ENCODE measurements at places on chromosomes 12 and 14.

GRCh38 chr14:70130482-70130881, 58.3 kb downstream of the SLC8A3 start:
- no peak for DNase-seq

GRCh38 chr12:92088805-92089204, 56.8 kb downstream of the BTG1 start:
- DNase-seq, result no peak

DNA sequence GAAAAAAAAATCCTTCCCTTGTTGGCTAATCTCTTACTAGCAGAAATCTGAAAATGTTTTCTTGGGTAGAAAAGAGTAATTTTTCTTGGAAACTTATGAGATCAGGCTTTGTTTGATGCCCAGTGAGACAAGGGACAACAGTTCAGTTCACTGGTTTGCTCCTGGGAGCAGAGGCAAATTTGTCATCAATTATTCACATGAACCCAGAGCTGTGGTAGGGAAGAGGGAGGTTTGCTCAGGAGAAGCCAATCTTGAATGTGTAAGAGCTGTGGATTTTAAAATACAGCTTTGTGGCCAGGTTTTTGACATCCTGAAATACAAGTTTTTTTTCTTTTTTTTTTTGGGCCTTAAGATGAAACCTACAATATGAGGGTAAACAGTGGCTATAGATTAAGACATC, 426.6 kb downstream of the ATP23 start:
- DNase-seq, result no peak

DNA sequence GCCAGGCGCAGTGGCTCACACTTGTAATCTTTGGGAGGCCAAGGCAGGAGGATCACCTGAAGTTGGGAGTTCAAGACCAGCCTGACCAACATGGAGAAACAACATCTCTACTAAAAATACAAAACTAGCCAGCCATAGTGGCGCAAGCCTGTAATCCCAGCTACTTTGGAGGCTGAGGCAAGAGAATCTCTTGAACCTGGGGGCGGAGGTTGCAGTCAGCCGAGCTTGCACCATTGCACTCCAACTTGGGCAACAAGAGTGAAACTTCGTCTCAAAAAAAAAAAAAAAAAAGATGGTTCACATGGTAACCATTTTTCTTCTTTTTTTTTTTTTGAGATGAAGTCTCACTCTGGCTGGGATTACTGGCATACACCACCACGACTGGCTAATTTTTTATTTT, 35.3 kb downstream of the SLC2A14 start:
- no peak for DNase-seq

GRCh38 chr12:42725809-42726208, 136.3 kb upstream of the PRICKLE1 start:
- DNase-seq, result no peak

- DNase-seq, result no peak
These were observed 50.1 kb downstream of the FERMT2 start for GRCh38 chr14:52900731-52901130.

- DNase-seq, result no peak
These were observed 177.4 kb downstream of the BTG1 start for GRCh38 chr12:91968076-91968776.

DNA sequence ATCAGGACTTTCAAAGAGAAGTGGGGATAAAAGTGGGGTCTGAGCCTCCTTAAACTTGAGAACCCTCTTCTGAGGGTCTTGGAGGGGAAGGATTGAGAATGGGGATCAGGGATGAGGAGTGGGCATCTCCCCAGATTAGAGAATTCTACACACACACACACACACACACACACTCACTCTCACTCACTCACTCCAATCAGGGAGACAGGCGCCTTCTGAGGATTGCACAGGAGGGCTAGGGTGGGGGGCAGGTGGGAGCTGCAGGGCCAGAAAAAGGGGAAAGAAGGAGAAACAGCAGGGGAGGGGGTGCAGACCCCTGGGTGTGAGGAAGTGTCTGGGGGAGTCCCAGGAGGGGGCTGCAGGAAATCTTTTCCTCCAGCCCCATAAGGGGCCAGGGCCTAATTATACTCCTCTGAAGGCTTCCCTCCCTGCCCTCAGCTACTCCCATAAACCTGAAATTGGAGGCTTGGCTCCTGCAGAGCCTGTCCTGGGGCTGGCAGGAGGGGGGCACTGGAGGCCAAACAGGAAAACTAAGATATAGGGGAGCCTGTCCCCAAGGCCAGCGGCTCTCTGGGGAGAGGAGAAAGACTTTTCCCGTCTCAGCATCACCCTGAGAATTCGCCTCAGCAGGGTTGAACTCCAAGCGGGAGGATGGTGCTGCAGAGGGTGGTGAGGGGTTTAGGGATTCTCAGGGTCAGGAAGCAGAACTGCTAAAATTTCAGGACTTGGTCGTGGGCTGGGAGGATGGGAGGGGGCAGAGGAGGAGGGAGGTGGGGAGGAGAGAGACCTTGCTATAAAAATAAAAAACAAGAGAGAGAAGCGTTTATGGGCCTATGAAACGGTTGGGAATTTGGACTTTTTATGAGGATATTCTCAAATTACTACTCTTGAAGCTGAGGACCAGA, 1.6 kb downstream of the HOXC9 start:
- no peak for DNase-seq

DNA sequence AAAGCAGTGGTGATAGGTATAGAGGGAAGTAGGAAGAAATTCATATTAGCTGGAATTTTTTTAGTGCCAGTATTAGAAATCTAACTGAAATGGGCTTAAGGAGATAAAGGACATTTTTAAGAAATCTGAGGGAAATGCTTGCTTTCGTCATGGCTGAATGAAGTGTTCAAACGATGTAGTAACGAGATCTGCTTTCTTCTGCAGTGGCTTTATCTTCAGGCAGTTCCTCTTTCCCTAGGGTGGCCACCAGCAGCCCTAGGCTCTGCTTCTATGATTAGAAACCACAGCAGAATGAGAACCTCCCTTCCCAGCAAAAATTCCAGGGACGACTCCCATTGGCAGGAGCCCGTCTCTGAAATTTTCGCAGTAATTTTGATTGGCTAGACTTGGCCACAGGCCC, 163.9 kb upstream of the FRMD6 start:
- DNase-seq, result peak; percentile 48

- DNase-seq, result no peak
These were observed 2.1 kb downstream of the SAMD4A start for GRCh38 chr14:54568821-54569595.

DNA sequence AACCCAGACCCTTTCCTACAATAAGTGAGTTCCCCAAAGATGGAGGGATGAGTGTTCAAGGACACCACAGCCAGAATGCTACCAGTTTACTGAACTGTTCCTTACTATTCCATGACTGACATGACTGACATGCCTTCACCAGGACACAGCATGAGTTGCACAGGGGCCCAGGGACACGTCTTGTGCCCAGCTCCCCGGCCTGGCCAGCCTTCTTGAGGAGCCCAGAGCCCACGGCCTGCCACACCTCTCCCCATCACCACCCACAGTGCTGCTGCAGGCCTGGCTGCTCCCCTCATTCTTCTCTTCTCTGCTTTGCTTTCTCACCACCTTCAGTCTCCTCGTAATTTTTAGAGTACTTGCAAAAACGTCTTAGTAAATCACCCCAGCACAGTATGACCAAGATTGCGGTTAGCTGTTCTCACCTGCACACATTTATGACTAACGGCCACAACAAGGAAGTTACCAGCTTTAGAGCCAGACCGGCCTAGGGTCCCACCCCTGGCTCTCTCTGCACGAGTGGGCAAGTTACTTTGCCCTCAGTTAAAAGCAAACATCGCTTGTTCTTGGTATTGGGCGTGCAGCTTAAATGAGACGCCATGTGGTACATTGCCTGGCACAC, 18.5 kb downstream of the PPP2R5E start:
- DNase-seq, result no peak

DNA sequence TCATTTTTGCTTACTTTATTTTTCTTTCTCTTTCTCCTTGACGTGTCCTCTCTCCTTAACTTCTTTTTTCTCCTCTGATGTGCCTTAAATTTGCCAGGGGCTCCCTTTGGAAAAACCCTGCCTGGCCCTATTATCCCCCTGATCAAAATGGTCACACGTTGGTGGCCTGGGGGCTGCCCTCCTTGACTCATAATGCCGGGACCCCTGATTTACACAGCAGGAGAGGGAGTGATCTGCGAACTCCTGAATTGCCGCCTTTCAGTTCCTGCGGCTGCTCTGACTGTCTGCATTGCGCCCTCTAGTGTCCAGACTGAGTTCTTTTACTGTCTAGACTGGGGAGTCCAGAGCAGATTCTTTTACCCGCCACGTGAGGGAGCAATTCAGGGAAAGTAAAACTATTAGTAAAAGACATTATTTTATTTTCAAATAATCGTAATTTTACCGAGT, 44.8 kb upstream of the GZMB start:
- peak; percentile 96 for DNase-seq
